ENCODE measurements at places on chromosomes 3 and 15. TPM values are rescaled to one million over a fixed set of nuclear protein-coding genes. Genes with fewer than 3 reads are reported as not detected.

GATM gene
- 288 TPM for total RNA-seq

MFSD1 gene
- total RNA-seq, result 54.6 TPM

ADGRG7 gene
- total RNA-seq, result not detected

ABHD17C gene
- 3.8 TPM for total RNA-seq

FAM81A gene
- total RNA-seq, result 18.2 TPM

ST6GAL1 gene
- total RNA-seq, result 62.6 TPM

ZMYND10 gene
- total RNA-seq, result 1.9 TPM

PRSS50 gene
- total RNA-seq, result 0.13 TPM

UMPS gene
- total RNA-seq, result 18.3 TPM

GOLGA6L22 gene
- not detected for total RNA-seq

LOXL1 gene
- 16.6 TPM for total RNA-seq

RLBP1 gene
- total RNA-seq, result not detected
